WERI-Rb-1 (cell line): ENCODE measurements at places on chromosomes 13 and 19.

- DNase-seq, result no peak
These were observed 187.7 kb downstream of the FOXO1 start for GRCh38 chr13:40478775-40479174.

- no peak for DNase-seq
These were observed 257.3 kb upstream of the MAB21L1 start for GRCh38 chr13:35733827-35734226.

DNA sequence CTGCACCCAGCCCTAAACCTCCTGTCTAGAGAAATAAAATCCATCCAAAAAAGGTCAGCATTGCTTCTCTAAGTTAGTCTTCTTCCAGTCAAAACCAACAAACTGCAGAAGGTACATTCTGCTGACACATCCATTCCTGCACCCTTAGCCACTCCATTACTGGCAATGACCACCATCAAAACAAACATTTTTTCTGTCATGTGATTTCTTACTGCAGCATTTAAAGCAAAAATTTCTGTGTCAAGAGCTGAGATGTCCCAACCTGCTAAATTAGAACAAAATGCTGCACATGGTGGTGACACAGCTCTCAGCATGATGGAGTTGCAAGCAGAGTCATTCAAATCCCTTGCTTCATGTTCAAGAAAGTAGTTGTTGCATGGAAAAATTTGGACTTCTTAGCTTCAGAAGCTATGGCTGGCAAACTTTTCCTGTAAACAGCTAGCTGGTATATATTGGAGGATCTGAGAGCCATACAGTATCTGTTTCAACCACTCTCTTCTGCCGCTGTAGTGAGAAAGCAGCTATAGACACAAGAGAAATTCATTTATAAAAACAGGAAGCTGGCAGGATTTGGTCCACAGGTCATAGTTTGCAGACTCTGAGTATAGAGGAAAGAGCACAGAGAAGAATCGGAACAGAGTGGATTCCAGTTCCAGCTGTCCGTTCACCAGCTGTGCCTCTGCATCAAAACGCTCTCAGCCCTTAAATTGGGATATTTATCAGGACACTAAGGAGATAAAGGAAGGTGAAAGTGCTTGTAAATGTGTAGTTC lies 17.4 kb downstream of the RUBCNL start:
- no peak for DNase-seq

DNA sequence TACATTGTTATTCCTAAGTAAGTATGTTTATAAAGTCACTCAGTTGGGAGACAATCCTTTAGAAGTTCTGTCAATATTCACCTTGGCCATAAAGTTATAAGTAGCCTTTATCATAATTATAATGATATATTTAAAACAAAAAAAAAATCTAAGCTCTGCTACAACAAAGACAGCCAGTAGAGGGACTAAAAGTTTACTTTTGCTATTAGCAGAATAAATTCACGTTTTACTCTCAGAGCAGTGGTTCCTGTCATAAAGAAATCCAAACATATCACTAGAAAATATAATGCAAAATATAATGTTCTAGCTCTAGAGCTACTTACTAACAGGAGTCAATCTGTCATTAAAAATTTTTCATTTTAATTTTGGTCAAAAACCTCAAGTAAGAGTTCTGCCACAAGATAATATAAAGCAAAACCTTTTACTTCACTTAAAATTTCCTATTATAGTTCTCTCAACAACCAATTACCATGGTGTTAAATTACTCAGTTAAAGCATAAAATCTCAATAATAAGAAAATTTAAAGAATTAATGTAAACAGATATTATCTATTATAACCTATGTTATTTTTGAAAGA lies 17.7 kb downstream of the INTS6 start:
- DNase-seq, result no peak

- no peak for DNase-seq
These were observed 47.9 kb downstream of the ACTN4 start for GRCh38 chr19:38695317-38695683.

DNA sequence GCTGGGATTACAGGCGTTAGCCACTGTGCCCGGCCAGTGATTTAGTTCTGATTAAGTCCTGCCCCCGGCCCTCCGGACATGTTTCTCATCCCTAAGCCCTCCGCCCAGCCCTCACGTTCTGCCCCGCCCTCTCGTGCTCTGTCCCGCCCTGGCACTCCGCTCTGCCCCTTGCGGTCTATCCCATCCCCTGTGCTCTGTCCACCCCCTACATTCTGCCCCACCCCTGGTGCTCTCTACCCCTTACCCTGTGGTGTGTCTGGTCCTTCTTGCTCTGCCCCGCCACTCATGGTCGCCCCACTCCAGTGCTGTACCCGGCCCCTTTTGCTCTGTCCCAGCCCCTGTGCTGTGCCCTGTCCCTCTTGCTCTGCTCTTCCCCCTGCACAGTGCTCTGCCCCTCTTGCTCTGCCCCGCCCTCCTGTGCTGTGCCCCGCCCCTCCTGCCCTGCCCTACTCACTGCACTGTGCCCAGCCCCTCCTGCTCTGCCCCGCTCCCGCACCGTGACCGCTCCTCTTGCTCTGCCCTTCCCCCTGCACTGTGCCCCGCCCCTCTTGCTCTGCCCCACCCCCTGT lies 3.0 kb downstream of the GTPBP3 start:
- DNase-seq, result no peak

- DNase-seq, result no peak
These were observed 793.7 kb upstream of the SLITRK5 start for GRCh38 chr13:86877441-86877840.

DNA sequence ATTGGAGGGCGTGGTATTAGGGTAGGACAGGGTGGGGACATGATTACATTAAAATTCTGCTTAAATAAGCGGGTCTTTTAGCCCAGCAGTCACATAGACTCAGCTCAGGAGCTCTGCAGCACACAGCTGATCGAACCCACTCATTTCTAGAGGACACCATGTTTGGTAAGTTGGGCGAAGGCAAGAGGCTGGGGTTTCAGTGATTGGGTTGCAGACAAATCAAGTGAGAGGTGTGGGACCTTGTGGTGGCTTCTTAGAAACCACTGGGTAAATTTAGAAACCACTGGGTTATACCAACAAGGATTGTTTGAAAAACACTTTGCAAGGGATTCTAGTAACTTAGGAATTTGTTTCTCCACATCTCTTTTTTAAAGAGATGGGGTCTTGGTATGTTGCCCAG lies at the start of gene LEUTX:
Gene LEUTX, plus strand, starts transcription at position 92 of the 400 bp plus-strand sequence. Its CDS starts 67 bp downstream, at position 159.
- no peak for DNase-seq

- no peak for DNase-seq
These were observed 374.3 kb downstream of the EFNB2 start for GRCh38 chr13:106161146-106161545.

DNA sequence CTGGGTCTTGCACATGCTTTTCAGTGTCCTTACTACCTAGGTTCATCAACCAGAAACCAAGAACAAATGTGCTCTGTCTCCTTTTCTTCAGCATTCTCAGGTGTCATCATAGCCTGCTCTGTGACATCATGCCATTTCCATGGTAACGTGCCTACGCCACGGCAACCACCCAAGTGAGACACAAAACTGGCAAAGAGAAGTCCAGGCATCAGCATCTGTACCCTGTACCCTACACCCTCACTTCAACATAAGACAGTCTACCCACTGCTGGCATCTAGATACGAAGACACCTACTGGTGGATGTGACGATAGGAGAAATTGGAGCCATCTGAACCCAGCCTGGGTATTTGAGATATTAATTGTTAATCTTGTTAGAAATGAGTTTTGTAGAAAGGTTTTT lies 13.3 kb downstream of the ZC3H4 start:
- no peak for DNase-seq

DNA sequence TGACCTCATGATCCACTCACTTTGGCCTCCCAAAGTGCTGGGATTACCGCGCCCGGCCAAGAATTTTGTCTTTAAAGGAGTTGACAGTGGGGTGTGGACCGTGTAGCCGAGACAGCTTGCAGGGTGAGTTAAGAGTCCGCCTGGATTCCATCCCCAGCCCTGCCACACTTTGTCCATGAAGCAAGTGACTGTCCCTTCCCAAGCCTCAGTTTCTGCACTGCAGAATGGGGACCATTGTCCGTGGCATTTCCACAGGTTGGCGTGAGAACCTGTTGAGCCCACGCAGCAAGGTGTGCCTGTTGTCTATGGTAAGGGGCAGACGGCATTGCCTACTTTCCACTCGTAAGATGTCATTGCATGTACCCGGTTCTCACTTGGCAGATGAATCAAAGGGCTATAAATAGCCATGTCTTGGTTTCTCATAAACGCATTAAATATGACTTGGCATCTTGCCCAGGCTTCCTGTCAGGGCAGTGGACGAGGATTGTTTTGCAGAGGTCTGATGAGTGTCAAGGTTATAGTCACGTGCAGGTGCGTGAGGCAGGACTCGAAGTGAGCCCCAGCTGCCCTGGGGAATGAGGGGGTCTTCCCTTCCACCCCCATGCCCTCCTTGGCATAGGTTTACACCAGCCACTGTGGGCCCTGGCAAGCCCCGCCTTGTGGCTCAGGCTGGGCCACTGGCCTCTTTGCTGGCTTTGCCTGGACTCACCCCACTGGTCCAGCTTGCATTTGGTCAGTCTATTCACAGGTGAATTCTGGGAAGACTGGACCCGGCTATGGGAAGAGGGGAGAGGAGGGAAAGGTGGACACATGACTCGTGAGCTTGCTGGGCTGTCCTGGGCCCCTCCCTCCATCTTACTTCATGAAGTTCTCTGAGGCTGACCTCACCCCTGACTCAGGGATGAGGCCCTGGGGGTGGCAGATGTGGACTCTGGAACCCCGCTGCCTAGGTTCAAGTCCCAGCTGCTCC lies 14.6 kb downstream of the FAM187B start:
- DNase-seq, result no peak

- DNase-seq, result no peak
These were observed 1.6 kb downstream of the FTL start for GRCh38 chr19:48966541-48967345.

DNA sequence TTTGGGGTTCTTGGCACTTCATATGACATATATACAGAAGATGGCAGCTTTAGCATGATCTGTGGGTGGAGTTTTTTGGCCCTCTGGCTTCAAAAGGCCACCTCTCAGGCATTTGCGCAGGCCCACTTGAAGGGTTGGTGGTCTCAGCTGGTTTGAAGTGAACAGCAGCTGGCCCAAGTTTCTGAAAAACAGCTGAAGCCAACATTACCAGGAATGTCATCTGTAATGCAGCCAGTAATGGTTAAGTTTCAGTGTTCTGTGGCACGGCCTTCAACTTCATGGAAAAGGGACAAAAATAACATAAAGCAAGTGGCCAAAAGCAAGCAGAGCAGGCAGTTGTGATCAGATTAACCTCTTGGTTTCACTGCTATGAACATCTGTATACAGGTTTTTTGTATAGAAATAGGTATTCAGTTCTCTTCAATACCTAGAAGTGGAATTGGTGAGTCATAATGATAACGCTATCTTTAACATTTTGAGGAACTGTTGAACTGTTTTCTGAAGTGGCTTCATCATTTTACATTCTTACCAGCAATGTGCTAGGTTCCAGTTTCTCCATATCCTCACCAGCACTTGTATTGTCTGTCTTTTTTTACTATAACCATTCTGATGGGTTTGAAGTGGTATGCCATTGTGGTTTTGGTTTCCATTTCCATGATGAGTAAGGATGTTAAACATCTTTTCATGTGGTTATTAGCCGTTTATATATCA lies 245.4 kb downstream of the SHISA2 start:
- DNase-seq, result no peak

- peak; percentile 85 for DNase-seq
These were observed 22.8 kb downstream of the RFX1 start for GRCh38 chr19:13983213-13983889.

GRCh38 chr19:29858621-29859020 lies 46.8 kb downstream of the CCNE1 start:
- DNase-seq, result no peak

GRCh38 chr19:9823816-9824215 lies 3.9 kb upstream of the UBL5 start:
- DNase-seq, result no peak

GRCh38 chr13:41007744-41008128 lies 11.4 kb downstream of the ELF1 start:
- no peak for DNase-seq

- DNase-seq, result no peak
These were observed 11.7 kb upstream of the TRIM13 start for GRCh38 chr13:49985129-49985528.

DNA sequence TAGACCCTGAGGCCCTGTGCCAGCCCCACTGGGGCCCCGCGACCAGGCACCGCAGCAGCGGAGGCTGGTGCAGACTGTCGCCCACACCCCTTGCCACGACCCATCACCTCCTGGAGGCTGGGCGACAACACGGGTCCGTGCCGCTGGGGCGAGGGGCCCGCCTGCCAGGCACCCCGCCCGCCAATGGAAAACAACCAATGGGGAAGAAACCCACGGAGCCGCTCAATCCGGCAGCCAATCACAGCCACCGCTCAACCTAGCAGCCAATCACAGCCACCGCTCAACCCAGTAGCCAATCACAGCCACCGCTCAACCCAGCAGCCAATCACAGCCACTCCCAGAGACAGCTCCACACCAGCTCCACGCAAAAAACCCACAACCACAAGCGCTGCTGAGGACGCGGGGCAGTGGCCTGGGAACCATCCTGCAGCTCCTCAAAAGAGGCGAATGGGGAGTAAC lies 29.7 kb downstream of the GPX4 start:
- peak; percentile 28 for DNase-seq

DNA sequence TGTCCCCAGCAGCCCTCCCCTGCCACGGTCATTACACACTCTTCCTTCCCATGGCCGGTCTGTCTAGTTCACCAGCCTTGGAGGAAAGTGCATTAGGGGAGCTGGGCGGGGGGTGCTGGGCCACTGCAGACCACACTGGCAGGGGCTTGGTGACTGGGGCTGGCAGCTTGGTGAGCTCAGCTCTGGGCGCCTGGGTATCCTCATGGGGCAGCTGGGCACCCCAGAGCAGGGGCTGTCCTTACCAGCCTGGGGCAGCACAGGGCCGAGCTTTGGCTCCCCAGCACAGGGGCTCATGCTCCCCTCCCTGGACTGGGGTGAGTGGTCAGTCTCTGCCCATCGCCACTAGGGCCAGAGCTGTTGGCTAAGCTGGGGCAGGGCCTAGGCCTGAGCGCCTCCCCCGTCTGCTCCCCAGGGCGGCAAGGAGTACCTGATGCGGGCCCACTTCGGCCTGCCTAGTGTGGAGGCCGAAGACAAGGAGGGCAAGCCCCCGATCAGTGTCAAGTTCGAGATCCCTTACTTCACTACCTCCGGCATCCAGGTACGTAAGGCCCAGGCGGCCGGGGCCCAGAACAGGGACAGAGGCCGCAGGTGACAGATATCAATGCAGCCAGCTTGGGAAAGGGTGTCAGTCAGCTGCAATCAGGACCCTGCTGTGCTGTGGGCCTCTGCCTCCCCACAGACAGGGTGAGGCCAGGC lies 35.5 kb downstream of the AP1M1 start:
- DNase-seq, result no peak

GRCh38 chr13:94115054-94115453 lies 364.4 kb downstream of the DCT start:
- peak; percentile 32 for DNase-seq

- peak; percentile 72 for DNase-seq
These were observed 24.6 kb downstream of the NOSIP start for GRCh38 chr19:49555600-49556411.

- DNase-seq, result peak; percentile 25
These were observed 4.5 kb upstream of the FCGRT start for GRCh38 chr19:49507803-49508494.

DNA sequence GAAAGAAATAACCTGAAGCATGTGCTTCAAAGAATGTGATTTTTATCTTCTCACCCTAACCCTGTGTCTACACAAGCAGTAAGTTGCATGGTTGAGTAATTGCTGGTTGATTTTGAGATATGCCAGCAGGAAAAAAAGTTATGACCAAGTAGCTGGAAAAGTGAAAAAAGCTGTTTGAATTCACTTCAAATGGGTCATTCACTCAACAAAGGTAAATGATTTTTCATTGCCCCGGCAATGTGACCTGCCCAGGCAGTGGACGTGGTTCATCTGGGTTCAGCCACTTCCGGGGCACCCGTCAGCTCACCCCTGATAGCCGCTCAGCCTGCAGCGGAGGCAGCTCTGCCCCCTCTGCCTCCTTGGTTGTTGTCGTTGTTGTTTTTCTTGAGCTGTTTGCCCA lies 18.5 kb downstream of the TNFRSF19 start:
- no peak for DNase-seq
